ENCODE measurements at places on chromosomes 4 and X. TPM values are rescaled to one million over a fixed set of nuclear protein-coding genes. Genes with fewer than 3 reads are reported as not detected.

GPRASP2 gene
- 8.6 TPM for total RNA-seq

GCNA gene
- 1.3 TPM for total RNA-seq

NXF2 gene
- total RNA-seq, result not detected

DNA sequence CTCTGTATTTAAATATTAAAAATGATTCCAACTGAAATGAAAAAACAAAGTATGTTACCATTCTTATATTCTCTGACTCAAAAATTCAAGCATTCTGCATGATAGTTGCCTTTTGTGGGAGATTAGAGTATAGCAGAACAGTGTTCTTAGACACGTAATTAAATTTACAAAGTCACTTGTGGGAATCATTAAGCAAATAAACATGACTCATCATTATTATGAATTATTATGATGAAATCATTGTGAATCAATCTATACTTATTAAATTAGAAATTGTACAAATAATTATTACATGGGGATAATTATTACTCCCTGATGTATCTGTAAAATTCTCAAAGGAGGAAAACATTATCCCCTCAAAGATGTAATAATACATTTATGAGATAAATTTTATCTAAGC is 358.9 kb upstream of the FSTL5 start:
- no peak for DNase-seq

DNA sequence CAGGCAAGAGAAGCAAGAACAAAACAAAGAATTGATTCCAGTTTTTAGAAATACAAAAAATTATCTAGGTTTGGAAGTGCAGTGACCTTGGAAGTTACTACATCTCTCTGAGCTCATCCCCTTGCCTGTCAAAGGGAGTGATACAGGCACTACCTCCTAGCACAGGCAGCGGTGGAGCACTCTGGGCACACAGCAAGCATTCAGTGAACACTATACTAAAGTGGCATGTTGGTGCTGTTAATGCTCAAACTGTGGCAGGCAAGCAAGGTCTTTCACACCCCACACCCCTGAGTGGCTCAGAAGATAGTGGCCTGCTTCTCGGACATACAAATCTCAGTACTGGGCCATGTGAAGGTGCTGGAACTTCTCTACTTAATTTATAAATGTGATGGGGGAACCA is 51.2 kb downstream of the DRD5 start:
- no peak for DNase-seq

- no peak for DNase-seq
Observed at GRCh38 chr4:26433556-26433955, 56.7 kb downstream of the CCKAR start.

GRCh38 chr4:38800961-38801450 is 3.6 kb downstream of the TLR1 start:
- no peak for DNase-seq

DNA sequence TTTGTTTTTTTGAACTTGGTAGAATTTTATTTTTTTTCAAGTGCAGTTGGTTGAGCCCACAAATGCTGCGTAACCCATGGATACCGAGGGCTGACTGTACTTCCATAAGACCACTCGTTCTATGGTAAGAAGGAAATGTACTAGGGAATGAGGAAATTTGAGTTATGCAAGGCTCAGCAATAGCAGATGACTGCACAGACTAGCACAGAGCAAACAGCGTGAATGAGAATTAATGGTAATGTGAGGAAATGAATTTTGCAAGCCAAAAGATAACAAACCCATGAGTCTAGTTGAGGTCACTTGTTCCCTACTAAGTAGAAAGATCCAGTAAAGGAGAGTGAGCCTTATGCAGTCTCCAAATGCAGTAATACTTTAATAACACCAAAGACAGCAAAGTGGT is 17.4 kb downstream of the GSPT2 start:
- DNase-seq, result no peak

DNA sequence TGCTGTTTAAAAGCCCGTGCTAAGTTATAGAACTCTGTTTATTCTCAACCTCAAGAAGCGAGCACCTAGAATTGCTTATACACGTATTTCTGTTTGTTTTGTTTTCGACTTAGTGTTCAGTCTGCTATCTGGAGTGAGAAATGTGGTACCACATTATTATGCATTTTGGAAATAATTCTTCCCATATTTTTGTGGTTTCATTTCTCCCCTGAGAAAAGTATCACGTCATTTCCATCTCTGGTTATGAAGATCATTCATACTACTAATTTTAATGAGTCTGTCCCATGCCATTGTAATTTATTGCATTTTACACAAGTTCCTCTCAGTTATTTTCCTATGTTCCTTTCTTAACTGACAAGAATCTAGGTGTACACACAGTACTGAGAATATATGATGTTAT is 186.0 kb downstream of the DCHS2 start:
- DNase-seq, result no peak

DNA sequence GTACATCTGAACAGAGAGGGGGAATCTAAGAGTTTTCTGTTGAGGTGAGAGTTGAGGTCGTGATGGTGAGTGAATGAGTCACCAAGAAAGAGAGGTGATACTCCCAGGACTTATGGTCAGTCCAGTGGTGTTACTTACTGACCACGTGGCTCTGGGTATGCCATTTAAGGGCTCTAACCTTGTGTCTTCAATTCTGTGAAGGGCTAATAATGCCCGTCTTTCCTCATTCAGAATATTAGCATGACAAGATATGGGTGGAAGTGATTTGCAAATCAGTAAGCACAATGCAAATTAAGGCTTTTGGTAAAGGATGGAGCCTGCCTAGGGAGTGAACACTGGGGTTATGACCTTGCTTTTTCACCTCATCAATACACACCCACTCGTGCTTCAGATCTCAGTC is 75.2 kb downstream of the COQ2 start:
- DNase-seq, result no peak

DNA sequence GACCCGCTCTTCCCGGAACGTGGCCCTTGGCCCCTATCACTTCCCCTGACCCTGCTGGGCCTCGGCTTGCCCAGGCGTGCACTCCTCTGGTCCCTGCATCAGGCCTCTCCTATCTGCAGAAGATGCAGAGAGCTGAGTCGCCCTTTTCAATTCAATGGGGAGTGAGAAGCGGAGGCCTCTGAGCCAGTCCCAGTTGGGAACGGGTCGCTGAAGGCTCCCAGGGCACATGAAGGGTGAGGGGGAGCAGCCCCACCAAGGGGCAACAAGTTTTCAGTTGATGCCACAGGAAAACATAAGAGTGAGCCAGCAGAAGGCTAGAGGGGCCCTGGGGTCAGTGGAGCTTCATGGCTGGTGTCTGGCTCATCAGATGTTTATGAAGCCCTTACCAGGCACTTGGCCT is 17.1 kb downstream of the PSAPL1 start:
- DNase-seq, result no peak

- DNase-seq, result no peak
Observed at GRCh38 chrX:139795196-139795595, 87.2 kb upstream of the MCF2 start.

All from dermis microvascular lymphatic vessel endothelial cell (primary cell).